Activated CD4-positive, alpha-beta T cell treated with anti-CD3 and anti-CD28 coated beads for 48 hours (primary cell): ENCODE measurements at places on chromosomes 4 and X.
A peak's percentile ranks its signal among the peaks of the same experiment; 100 is the strongest.

GRCh38 chr4:100360211-100360610 is 157.6 kb downstream of the EMCN start:
- DNase-seq: no peak

DNA sequence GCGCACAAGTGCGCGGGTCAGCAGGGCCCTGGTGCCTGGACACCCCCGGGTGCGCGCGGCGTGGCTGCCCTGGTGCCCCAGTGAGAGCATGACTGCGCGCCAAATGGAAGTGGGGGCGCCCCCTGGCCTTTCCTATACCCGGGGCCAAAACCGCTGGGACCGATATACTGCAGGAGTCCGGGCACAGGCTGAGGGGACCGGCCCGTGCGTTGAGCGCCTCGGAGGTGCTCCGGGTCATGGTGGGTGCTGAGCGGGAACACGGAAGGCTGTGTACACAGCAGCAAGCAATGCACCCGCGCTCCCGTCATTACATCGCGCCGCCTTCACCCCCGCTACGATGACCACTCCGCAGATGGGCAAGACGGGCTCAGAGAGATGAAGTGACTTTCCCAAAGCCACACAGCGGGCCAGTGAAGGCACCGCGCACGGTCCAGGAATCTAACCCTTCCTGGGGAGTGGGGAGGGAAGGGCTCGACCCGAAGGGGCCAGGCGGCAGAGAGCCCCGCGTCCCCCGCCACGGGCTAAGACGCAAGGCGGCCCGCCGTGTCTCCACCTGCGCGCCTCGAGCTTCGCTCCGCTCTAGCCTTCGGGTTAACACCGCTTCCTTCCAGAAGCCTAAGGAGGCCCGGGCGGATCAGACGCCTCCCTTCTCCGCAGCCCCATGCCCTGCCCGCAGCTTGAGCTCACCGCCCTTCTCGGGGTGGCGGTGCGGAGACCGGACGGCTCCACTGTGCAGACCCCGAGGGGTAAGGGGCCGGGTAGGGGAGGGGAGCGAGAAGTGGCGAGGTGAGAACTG is 11.3 kb downstream of the HMX1 start:
- DNase-seq: no peak

DNA sequence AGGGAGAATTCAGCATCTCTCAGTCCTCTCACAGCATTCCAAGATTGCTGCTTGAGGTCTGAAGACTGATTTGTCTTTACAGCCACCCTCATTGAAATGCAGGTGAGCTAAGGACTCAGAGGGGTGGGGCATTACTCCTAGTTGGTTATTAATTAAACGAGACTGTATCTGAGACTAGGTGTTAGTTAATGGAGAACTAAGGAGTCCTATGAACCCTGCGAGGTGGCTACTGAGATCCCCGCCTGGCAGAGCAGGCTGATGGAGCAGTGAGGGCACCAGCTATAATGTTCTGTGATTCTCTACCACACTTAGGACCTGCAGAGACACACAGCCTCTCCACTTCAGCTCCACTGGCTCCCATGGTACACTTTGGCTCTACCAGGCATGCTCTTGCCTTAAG is 215.3 kb downstream of the MID1IP1 start:
- no peak for DNase-seq

GRCh38 chrX:42752730-42753129 is 25.2 kb downstream of the PPP1R2C start:
- no peak for DNase-seq

- DNase-seq: no peak
Observed at GRCh38 chr4:77232653-77233052, 75.6 kb downstream of the CCNG2 start.

GRCh38 chrX:38060331-38060878 is 54.1 kb downstream of the SYTL5 start:
- DNase-seq: no peak

GRCh38 chrX:15136795-15137194 is 133.1 kb downstream of the ASB9 start:
- no peak for DNase-seq

GRCh38 chrX:102515975-102516941 is at the start of gene TMSB15A:
Gene TMSB15A, minus strand, starts transcription at chrX:102516739.
- peak; percentile 69 for DNase-seq

DNA sequence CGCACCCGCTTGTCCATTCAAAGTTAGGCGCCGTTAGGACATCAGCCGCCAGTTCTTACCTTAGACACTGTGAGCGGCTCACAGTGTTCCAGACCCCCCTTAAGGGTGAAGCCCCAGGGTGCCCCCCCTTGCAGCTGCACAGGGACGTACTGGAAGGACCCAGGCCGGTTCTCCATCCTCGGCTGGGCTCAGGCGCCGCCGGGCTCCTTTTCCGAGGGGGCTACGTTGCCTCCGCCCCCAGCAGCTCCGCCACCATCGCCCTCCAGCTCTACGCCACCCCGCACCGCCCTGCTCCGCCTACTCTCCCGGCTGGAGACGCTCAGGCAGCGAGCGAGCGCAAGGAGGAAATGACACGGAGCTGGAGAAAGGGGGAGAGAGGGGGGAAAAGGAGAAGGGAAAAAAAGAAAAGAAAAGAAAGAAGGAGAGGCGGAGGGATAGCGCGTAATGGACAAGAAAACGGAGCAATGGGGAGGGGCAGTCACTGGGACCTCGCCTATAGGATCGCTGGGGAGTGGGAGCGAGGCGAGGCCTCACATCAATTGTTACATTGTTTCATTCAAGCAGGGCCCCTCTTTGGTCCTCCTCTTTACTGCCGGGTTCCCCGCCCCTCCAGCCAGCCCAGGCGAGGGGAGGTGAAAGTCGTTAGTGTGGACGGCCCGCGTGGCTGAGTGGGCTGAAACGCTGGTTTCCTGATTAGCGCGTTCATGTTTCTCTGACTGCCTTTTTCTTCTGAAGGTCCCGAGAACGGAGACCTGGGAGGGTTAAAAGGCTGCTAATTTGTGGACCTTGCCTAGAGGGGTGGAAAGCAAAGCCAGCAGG is at the start of gene SHROOM4:
TSS of gene SHROOM4 (minus strand) at position 352 of the 819 bp plus-strand sequence. CDS start at position 176, 176 bp downstream.
- DNase-seq: no peak

DNA sequence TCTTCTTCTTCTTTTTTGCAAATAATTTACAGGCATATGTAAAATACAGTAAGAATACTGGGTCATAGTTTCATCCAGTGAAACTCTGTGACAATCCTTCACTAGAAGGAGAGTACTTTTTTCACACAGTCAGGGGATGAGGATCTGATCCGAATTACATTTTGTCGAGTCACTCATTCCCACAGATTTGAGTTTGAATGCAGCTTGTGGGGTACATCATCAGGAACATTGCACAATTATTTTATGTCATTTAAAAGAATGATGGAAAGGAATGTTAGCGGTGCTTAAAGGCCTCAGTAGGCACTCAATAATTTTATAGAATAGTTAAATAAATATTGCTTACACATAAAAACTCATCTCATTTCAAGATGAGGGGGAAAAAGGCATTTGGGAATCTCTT is 88.6 kb downstream of the CHRNA9 start:
- no peak for DNase-seq

DNA sequence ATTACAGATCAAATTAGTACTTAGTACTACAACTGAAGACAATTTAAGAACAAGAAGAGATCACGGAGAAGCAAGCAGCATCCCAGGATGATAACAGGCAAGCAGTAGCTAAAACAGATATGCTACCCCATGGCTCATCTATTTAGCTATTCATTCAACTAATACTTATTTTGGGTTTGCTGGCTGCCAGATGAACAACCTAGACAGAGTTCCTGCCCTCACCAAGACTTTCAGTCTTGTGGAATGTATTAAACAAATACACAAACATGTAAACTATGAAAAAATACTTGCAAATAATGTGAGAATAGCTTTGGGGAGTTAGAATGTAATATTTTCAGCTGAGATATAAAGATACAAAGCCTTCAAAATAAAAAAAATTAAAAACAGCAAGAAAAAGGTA is 2.4 kb upstream of the CORIN start:
- DNase-seq: no peak

- no peak for DNase-seq
Observed at GRCh38 chr4:163344147-163345125, 744 bp downstream of the NPY5R start.

DNA sequence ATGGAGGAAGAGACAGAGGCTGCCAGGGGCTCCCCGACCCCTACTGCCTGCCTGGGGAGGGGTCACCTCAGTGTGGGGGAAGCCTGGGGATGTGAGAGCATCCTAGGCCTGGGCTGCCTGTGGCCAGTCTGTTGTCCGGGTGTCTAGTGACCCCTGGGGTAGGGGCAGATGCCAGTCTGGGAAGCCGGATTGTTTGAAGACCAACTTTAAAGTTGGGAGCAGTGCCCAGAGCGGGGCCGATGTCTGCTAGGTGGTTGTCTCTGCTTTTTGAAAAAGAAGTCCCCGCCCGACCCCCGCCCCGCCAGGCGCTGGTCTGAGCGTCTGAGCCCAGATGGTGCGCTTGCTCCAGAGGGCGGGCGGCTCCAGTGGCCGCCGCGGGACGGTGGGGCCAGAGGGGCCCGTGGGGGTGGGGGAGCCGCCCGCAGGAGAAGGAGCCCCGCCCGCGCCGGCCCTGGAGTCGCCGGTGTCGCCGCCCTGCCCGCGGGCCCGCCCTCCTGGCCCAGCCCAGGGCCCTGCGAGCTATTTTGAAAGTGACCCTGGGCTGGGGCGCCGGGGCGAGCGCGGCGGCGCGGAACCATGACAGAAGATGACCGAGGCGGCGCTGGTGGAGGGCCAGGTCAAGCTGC is at the start of gene DOK7:
TSS of gene DOK7 (plus strand) at position 517 of the 626 bp plus-strand sequence. CDS start at position 587, 70 bp downstream.
- DNase-seq: no peak

- DNase-seq: peak; percentile 2
Observed at GRCh38 chr4:23717528-23718248, 172.2 kb downstream of the PPARGC1A start.

DNA sequence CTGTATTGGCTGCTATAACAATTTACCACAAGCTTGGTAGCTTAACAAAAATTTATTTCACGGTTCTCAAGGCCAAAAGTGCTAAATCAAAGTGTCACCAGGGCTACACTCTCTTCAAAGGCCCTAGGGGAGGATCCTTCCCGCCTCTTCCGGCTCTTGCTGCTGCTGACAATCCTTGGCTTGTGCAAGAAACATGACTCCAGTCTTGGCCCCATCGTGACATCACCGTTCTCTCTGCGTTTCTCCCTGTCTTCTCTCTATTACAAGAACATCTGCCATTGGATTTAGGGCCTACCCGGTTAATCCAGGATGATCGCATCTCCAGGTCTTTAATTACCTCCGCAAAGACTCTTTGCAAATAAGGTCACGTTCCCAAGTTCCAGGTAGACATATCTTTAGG is 10.4 kb upstream of the CLCN4 start:
- DNase-seq: no peak

GRCh38 chrX:129000797-129001196 is 522.5 kb downstream of the SMARCA1 start:
- no peak for DNase-seq

DNA sequence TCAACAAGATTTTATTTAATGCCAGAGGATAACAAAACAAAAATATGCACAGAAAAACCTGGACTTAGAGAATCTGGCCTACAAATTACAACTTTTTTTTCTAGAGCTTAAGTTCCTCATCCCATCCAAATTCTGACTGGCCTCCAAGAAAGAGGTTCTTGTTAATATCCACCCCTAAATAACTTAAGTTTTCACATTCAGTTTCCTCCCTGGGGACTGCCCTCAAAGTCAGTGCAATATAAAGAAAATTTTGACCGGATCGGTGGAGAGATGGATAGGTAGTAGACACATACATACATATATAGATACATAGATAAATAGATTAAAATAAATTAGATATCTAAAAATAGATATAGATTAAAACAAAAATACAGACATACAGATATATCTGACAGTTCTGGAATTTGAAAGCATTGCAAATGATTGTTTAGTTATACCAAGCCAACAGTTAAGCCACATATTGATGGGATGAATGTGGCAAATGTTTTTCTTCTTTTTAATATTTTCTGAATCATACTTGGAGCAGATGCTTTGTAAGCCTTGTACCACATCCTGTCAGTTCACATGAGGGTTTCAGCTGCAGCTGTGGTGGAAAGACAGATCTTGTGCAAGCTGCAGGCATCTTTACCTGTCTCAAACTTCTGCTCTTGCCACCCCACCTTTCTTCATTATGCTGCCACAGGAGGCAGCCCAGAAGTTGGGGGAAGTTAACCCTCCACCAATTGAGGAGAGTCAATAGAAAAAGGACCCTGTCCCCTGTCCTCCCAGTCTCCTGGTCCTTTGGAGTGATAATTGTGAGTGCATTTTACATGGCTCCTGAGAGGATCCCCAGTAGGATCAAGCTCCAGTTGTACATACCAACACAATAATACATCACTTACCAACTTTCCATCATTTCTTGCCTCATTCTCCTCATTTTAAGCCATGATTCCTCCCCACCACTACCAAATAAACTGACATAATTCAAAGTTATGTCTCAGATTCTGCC is 58.5 kb upstream of the PRDM8 start:
- DNase-seq: peak; percentile 61

DNA sequence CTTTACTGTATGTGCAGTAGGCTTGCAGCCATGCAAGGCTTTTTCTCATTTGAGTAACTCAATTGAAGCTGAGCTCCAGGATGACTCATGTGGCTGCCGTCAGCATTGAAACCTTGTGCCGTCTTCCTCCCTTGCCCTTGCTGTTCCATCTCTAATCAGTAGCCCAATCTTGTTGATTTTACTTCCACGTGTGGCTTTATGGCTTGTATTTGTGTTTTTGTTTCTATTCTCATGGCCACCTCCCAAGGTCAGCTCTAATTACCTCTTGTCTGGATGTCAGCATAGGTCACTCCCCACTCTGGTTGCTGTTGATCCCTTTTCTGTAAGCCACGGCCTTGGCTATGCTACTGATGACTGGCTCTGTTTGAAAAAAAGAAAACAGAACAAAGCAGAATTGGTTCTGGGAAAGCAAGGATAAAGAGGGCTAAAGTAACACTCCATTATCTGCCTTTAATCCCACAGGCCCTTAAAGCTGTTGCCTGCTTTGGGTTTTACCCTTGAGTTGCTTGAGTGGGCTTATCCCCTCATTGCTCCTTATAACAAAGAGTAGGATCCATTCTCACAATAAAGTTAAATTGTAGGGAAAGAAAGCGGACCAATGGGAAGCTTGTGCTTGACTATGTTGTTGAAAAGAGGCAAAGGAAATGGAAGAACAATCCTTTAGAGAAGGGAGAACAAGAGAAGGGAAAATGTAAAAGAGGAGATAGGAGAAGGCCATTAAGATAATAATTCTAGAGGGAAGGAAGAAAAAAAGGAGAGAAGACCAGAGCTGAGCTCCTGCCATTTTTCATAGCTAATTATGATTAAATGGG is 173.9 kb upstream of the PGRMC2 start:
- no peak for DNase-seq

DNA sequence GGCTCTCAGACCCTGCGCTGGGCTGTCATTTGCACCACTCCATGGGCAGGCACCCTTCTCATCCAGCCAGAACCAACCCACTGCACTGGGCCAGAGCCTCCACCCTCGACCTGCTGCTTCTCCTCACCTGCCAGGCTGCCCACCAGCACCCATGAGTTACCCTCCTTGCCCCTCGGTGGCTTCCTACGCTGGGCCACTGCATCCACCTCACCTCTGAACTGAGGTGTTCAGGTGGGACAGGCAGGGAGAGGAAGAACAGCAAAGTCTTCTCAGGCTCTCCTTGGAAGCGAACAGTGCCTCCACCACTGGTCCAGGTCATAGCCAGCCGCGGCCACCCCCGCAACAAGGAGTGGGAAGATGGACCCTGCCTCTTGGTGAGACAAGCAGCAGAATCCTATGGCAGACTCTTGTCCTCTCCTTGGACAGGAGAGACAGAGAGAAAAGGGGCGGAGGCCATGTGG is 32.4 kb upstream of the HMX1 start:
- DNase-seq: no peak

GRCh38 chr4:4794421-4794820 is 65.0 kb upstream of the MSX1 start:
- DNase-seq: no peak
